B cell (primary cell): ENCODE measurements at places on chromosomes 13 and 19. TPM values are rescaled to one million over a fixed set of nuclear protein-coding genes. Genes with fewer than 3 reads are reported as not detected.
A peak's percentile ranks its signal among the peaks of the same experiment; 100 is the strongest.

DNA sequence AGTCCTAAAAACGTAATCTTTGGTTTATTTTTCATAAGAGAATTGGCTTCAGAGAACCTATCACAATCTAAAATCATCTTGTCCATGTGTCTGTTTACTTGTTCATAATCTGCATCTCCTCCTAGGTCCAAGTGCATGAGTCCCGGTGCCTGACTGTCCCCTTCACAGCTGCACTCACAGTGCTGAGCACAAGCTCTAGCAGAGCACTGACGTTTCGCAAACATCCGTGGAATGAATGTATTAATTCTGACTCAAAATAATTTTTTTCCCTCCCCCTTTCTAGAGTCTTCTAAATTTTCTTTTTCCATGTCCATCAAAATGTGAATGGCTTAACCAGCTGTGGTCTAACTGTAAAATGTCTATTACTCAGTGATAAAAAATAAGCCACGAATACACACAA lies 245.5 kb upstream of the TSHZ3 start:
- no peak for DNase-seq

DNA sequence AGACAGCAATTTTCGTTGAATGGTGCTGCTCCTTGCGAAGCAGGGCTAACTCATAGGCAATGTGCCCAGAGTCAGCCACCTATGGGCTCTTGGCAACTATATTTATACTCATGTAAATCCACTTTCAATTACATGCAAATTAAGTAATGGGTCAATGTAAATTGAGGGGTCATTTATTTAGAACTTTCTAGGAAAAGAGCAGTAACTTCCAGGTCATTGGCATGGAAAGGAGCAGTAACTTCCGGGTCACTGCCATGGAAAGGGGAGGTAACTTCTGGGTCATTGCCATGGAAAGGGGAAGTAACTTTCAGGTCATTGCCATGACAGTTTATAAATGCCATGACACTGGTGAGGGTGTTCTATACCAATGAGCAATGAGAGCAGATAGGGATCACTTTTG lies 11.6 kb downstream of the KLK4 start:
- DNase-seq: no peak

DNA sequence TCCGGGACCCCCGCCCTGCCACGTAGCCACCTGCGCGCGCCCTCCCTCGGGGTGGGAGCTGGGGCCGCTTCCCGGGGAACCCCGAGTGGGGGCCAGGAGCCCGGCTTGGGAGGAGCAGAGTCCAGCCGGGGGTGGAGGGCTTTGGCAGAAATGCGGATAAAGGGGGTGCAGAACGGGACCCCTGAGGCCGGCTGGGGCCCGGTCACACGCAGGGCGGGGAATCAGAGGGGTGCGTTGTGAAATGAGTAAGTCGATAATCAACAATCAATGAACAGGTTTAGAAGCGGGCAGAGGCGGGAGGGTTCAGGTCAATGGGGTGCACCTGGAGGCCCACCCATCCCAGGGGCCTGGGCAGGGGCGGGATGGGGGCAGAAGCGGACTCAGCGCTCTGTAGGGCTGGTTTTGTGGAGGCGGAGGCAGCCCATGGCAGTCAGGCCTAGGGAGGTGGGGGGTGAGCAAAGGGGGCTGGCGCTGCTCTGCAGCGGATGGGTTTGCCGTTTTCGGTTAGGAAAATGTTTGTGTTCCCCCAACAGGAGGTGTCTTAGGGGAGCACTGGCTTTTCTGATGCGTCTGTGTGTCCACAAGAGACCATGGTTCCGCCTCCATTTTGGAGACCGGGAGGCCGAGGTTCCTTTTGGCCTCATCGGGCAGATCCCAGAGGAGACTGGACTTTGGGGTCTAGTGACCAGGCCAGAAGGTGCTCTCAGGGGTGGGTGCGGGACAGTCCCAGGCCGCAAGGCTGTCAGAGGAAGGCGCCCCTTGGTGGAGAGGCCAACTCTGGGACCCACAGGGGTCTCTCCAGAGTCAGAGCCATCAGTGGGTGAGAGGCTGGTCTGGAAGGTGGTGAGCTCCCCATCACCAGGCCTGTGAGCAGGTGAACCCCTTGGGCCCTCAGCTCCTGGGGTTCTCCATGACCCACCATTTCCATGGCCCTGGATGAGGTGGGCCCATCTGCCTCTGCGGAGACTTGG lies 683 bp upstream of the DIRAS1 start:
- DNase-seq: peak; percentile 43

- DNase-seq: no peak
Observed at GRCh38 chr19:6362027-6362350, 658 bp downstream of the CLPP start.

- DNase-seq: no peak
Observed at GRCh38 chr13:53873558-53873957, 844.9 kb downstream of the OLFM4 start.

- DNase-seq: no peak
Observed at GRCh38 chr19:19345232-19345631, 24.6 kb downstream of the MAU2 start.

DNA sequence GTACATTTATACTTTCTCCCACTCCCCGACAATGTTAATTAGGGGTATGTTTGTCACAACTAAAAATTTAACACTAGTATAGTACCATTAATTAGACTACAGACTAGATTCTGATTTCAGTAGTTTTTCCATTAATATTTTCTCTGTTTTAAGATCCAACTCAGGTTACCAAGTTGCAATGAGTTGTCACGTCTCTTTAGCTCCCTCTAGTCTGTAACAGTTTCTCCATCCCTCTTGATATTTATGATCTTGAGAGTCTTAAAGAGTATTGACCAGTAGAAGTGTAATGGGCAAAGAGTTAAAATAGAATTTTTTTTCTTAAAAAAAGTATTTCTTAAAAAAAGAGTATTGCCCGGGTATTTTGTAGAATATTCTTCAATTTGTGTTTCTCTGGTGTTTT lies 598.1 kb downstream of the TBC1D4 start:
- DNase-seq: no peak

DNA sequence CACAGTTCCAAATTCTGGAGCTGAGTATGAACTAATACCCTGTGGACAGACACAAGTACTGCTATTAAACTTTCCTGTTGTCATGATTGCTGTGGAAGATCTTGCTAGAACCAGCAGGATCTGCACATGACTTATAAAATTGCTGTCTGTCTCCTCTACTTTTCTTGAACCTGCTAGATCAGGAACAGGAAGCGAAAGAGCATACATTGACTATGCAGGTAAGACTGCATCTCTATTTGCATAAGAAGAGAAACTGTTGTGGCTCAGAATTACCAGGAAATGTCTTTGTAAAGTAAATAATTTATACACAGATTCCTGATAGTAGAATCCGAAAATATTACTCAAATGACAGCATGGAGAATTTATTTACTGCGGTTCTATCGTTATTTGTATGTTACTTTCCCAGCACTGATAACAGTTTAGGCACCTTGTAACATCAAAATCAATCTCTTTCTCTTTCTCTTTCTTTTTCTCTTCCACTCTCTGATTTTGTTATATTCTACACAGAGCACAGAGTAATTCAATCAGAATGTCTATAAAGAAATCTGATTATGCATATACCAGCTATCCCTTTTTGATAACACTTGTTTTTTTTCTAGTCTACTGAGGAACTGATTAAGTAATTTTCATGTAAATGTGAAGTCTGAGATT lies 226.5 kb downstream of the MYO16 start:
- DNase-seq: no peak

DNA sequence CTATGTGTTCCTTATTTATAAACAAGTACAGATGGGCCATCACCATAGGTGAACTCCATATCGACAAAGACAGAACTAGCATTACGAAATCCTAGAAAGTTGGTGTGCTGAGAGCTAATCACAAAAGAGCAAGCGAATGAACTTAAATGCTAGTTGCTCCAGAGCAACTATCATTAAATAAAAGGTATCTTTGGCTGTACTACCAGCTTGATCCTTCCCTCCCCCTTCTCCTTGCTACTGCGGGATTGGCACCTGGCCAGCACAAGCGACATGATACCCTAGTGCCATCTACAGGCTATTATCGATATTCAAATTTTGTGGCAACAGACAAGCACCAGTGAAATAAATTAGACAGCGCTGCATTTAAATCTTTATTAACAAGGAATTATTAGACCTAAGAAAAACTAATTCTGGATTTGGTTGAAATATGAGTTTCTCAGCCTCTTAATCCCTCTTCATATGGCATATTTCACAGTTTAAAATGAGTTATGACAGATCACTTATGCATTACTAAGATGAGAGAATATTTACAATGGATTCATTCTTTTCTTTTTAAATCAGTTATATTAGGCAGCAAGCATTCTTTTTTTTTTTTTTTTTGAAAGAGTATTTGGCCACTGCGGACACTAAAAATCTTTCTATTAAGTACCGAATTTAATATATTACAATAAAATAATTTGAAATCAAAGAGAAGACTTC lies 5.8 kb downstream of the PCDH9 start:
- peak; percentile 83 for DNase-seq

GRCh38 chr19:45981350-45981749 lies 7.7 kb upstream of the NOVA2 start:
- DNase-seq: no peak

DNA sequence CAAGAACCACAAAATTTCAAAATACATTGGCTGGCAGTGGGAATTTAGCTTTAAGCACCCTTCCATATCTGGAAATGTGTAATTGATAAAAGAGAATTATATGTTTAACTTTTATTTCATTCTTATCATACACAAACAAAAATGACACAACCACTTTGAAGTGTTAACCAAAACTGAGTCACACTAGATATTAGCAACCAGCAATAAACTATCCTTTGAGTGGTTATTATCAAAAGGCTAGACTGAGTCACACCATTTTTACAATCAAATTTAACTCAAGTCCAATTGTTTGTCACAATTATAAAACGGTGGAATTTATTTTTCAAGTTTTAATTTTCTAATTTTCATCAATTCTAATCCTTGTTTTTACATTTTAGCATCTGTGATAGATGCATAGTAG lies 121.7 kb downstream of the LIG4 start:
- DNase-seq: no peak

- DNase-seq: peak; percentile 64
Observed at GRCh38 chr19:2251106-2252054, 2.3 kb downstream of the AMH start.

GRCh38 chr19:28554321-28555091 lies 658.4 kb downstream of the UQCRFS1 start:
- DNase-seq: no peak

GRCh38 chr19:50510121-50510670 lies 795 bp downstream of the JOSD2 start:
- DNase-seq: peak; percentile 49

GRCh38 chr13:109576331-109576813 lies 210.0 kb downstream of the IRS2 start:
- DNase-seq: no peak

DNA sequence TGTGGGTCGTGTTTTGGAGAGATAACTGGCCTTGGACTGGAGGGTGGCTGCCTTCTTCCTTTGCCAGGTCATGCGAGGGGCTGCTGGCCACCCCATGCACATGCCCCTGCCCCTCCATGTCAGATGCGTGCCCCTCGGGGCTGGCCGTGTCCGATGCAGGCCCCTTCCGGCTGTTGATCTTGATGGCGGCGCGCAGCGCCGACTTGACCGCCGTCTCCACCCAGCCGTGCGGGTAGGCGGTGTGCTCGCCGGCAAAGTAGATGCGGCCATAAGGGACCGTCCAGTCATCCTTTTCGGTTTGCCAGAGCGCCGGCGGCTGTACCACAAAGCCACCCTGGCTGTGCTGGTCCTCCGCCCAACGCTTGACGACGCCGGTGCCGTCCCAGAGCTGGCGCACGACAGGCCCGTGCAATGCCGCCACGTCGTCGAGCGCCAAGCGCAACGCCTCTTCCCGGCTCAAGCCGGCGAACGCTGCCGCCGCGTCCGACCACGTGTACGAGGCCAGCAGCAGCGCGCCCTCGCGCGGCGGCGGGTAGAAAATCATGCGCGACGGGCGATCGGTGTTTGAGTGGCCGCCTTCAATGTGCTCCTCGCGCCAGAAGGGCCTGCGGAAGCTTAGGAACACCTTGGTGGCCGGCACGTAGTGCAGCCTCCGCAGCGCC lies 6.9 kb downstream of the IL4I1 start:
- DNase-seq: peak; percentile 88

- DNase-seq: peak; percentile 17
Observed at GRCh38 chr19:54173951-54174834, 1.2 kb upstream of the TMC4 start.

DNA sequence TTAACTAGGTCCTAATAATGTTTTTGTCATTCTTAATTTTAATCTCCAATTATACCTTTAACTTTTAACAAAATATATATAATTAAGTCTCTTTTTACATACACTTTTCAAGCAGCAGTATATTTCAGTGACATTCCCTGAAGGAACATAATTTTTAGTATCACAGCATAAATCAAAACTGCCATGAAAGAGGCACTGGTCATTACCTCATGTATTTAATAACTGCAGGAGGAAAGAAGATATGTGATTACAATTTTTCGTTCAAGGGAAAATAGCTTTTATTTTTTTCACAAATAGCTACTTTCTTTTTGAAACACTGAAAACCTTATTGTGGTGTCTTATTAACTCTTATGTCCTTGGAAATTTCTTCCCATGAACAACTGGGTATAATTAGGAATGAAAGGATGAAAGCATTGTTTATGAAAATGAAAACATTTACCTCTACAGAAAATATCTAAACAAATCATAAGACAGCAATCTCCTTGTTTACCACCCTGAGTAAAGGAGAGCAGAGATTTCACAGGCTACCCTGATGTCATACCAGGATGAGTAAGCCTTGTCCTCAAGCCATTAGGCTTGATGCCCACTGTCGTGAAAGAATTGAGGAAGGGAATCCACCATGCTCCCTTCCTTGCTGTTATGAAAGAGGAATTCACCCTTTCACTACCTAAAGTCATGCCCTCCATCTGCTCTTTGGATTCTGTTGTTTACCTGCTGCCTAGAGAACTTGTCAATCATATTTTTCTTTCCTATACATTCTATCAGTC lies 877.2 kb upstream of the PCDH20 start:
- no peak for DNase-seq

GRCh38 chr19:2783781-2784145 lies 690 bp upstream of the SGTA start:
- DNase-seq: no peak

DNA sequence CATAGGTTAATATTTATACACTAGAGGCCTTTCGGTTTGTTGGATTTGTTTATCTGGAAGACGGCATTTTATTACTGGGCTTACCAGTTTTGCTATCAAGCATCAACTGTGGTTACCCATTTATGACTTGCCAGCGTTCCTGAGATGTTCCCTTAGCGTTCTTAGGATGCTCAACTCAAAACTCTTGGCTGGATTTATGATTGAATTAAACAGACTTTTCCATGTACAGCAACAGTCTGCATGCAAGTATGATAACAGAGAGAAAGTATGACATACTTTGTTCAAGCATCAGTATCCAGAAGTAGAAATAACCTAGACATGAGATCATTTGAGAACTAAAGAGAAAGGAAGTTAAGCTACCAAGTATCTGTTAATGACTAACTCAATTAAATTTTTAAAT lies 29.9 kb upstream of the RNF113B start:
- no peak for DNase-seq

The PHLDB3 gene
- total RNA-seq: 30.7 and 31.1 TPM in 2 replicates

The ZNF552 gene
- total RNA-seq: 21.7 and 29.9 TPM in 2 replicates

The IGSF23 gene
- not detected in 2 replicates for total RNA-seq

The TEX101 gene
- not detected in 2 replicates for total RNA-seq

The FAM124A gene
- 0.15 and 0.39 TPM in 2 replicates for total RNA-seq

The TMEM59L gene
- total RNA-seq: not detected in 2 replicates

The CD33 gene
- 0.49 TPM in 1 of 2 replicates, not detected in the other for total RNA-seq

The OR7A5 gene
- not detected in 2 replicates for total RNA-seq

The CCDC106 gene
- total RNA-seq: 25.2 and 28.3 TPM in 2 replicates

The CGB3 gene
- total RNA-seq: not detected in 2 replicates

The TNFSF9 gene
- total RNA-seq: 11.7 TPM in 2 replicates
